ENCODE measurements at places on chromosomes 4 and X.

GRCh38 chr4:106041294-106042002 is 146.2 kb downstream of the NPNT start:
- DNase-seq = no peak

DNA sequence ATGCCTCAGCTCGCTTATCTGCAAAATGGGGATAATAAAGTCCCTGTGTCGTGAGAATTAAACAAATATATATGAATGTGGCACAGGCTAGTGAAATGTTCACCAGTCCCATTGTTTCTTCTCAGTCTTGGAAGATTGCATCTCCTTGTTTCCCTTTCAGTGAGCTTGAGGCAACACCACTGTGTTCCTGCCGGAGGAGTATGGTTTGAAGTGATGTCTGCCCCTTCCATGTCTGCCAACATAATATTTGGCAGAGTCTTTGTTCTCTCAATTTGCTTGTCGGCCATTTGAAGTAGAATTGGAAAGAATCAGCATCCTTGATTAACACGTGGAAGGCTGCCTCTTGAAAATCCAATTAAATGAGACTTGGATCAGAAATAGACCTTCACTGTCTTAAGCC is 1088.5 kb upstream of the INTU start:
- DNase-seq = no peak

GRCh38 chr4:182492423-182492822 is 249.2 kb downstream of the TENM3 start:
- no peak for DNase-seq

GRCh38 chr4:37431417-37431743 is 186.8 kb downstream of the NWD2 start:
- DNase-seq = no peak

DNA sequence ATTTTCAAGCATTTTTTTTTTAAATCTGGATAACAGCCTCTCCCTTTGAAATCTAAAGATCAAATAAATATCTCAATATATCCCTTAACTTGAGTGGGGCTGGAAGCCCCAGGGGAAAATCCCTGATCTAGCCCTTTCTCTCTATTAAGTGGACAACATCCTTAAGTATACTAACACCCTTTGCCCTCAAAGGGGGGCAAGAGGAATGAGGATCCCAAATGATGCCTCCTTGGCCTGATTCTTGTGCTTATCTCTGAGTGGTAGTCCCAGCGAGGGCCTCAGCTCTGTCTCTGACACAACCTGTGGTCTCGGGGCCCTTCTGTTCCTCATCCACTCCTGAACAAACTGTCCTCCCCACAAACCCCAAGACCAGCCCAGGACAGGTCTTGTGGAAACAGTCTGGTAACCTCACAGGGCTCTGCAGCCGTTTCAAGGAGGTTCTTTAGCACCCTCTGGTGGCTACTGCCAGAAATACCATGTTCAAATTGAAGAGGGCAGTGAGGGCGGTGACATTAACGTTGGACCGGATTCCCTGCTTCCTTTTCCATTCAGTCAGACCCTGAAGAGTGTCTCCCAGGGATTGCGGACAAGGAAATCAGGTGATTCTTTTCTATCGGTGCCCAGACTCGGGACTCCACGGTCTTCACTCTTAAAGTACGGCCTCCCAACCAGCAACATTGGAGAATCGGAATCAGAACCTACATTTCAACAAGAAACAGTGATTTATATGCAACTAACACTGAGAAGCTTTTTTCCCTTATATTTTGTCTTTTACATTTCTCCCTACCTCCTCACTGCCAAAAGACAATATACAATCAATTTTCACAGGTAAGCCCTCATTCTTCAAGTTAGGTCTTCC is 13.0 kb downstream of the CXCL13 start:
- peak; percentile 62 for DNase-seq

GRCh38 chrX:77597511-77597910 is 150.3 kb downstream of the FGF16 start:
- DNase-seq = no peak

DNA sequence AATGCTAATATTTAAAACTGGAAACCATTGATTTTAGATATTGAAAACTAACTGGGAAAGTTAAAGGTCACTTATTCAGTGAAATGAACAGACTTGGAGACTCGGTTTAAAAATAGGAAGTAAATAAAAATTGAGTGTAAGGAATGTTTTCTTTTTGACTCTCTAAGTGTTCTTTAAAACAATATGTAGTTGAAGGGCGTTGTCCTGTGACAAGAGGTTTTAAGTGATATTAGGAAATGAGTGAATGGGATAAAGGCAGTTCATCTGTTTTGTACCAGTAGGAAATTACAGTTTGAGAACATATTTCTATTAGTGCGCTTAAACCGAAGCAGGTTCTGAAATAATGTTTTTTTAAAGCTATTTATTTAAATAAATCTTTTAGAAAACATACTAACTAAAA is 77.2 kb downstream of the ARFIP1 start:
- no peak for DNase-seq

DNA sequence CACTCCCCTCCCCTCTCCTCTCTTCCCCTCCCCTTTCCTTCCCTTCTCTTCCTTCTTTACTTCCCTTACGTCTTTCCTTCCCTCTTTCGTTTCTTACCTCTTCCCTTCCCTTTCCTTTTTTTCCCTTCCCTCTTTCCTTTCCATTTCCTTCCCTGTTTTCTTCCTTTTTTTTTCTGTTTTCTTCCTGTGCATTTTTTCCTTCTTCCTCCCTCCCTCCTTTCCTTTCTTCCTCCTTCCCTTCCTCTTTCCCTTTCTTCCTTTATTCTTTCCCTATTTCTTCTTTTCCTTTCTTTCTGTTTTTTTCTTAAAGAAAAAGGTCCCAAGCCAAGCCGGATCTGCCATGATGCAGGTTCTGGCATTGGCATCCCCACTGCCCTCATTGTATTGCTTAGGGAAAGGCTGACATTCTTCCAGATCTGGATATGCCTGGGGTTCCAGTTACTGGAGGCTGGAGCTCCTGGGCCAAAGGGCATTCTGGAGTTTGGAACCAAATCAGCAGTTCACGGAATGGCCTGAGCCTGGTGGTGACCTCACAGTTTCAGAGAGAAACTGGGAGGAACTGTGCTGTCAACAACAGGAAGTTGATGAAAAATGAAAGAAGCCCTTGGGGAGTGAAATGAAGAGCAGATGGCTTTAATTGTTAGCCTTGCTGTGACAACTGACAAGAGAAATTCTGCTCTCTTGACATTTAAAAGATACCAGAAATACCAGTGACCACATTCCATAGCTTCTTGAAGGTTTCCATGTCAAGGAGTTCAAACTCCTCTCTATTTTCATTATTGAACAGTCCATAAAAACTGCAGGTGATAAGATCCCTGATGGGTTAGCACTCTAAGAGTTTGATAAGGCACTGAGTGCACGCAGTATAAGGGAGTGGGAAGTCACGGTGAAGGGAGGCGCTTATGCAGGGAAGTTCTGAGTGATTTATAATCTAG is 622.1 kb downstream of the SPRY1 start:
- no peak for DNase-seq

- no peak for DNase-seq
These were observed 51.4 kb upstream of the SCRG1 start for GRCh38 chr4:173450281-173450680.

DNA sequence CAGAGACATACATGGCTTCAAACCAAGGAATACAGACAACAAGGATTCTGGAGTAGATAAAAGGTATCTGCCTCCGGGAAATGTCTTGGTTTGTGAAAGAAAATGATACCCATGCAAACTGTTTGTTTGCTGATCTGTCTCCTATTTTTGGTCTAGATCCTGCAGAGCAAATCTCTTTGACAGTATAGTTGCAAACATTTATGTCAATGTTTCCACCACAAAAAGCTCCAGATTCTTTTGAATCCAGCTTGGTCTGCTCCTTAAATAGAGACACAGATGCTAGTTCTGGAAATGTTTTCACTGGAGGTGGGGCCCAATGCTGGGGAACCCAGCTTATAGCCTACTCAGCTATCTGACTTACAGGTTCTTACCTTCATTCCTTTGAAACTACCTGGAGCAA is 119.7 kb downstream of the ATG4A start:
- DNase-seq = no peak

DNA sequence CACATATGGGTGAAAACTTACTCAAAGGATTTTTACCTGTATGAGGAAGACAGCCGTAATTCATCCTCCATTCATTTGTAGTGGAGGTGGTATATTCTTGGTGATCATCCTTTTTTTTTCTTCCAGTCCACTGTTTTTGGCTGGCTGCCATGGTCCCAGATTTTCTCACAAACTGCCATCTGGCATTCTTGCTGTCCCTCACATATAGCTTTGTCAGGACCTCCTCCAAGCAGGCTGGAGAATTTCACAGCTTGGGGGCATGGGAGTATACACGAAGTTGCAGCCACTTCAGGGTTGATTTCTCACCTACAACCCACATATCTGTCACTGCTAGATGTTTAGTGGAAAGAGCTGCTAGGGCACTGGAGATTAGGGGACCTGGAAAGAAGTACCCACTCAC is 401.0 kb downstream of the IL1RAPL1 start:
- DNase-seq = no peak

GRCh38 chrX:77668391-77669237 is 117.4 kb downstream of the ATRX start:
- DNase-seq = no peak

DNA sequence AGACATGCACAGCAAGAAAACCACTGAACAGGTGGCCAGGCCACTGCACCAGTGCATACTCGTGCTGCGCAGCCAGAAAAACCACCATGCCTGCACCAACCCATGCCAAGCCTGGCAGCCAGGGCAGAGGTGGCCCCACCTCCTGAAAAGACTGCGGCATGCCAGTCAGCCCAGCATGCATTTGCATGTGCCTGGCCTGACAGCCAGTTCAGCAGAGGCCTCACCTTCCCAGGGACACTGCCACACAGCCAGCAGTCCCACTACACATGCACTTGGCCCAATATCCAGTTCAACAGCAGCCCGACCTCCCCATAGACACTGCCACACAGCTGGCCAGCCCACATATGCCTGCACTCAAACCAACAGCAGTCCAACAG is 43.5 kb upstream of the DDX60 start:
- no peak for DNase-seq

DNA sequence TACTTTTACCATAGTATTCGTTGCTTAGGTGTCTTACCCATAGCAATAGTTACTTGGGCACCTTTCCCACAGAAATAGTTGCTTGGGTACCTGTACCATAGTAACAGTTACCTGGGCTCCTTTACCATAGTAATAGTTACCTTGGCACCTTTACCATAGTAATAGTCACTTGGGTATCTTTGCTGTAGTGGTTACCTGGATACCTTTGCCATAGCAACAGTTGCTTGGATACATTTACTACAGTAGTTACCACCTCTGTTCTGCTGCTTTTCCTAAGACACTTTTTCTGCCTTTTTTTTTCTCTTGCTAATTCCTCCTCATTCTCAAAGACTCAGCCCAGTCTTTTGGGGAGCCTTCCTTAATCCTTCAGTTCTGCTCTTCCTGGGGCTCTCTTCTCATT is 272.8 kb upstream of the PUDP start:
- DNase-seq = no peak

DNA sequence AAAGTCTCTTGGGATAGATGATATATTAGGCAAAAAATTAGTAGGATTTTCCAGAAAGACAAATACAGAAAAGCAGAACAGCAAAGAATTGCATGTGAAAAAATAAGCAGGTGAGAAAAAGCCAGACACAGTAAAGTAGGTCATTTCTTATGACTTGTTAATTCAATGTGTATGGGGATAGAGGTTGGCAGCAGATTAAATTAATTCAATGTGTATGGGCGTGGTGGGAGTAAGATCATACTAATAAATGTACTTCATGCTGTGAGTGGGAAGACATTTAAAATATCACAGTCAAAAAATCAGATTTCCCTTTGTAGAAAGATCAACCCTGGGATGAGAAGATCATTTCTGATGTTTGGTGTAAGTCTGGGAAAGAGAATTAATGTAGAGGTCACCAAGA is 1146.4 kb upstream of the INTU start:
- DNase-seq = no peak

DNA sequence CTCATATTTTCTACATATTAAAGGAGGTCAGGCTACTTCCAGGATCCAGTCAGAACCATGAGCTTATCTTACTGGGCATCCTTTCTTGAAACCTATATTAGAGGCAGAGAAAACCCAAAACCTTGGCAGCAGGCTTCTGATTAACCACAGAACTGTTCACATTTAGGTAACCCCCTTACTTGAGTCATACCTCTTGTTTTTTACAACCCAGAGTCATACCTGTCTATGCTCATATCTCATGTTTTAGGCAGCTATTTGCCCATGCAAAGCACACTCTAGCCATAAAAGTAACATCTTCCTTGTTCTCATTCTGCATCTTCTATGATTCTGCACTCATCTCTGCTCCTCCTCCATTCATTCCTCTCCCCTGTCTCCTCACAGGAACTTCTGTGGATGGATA is 138.0 kb upstream of the SMIM31 start:
- DNase-seq = no peak

GRCh38 chr4:7694324-7694723 is 245.3 kb downstream of the AFAP1 start:
- DNase-seq = no peak

- no peak for DNase-seq
These were observed 359.5 kb downstream of the C4orf33 start for GRCh38 chr4:129455482-129455881.

GRCh38 chr4:162782778-162783525 is 383.7 kb downstream of the NAF1 start:
- DNase-seq = no peak

DNA sequence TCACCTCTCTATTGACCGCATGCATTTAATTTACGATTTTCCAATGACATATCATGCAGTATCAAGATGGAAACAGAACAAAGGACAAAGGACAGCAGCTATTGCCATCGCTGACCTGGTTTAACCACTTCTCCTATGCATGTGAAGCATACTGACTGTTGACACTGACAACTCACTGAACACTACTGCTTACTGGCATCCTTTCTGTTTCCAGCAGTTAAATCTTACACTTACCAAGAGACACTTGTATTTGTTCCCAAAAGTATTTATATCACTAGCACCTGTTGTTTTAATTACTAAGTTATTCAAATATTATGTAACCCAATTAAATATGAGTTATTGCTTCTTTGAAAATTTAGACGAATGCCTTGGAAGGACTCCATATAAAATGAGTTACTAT is 176.7 kb downstream of the PDGFC start:
- DNase-seq = no peak

- DNase-seq = peak; percentile 80
These were observed 17.6 kb upstream of the NAT8L start for GRCh38 chr4:2041239-2042130.

GRCh38 chrX:80751456-80751855 is 58.2 kb downstream of the BRWD3 start:
- no peak for DNase-seq

- DNase-seq = no peak
These were observed 133.5 kb downstream of the FAM47B start for GRCh38 chrX:35076061-35076460.

GRCh38 chrX:21770631-21771321 is 12.9 kb upstream of the SMPX start:
- no peak for DNase-seq

DNA sequence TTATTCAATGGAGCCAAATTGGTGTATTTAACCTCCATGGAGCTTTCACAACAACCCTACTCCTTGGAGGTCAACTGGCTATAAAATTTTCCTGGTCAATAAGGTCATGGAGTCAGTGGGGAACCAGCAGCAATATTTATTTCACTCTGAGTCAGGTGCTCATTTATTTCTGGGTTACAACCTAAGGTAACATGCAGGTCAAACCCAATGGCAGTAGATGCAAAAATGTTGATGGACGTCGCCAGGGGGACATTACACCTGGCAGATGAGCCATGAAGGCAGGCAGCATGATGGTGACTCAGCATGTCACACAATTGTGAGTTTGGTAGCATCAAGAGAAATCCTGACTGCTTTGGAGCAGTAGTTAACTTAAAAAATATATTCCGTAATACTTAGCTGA is 514.1 kb downstream of the IL15 start:
- DNase-seq = no peak

GRCh38 chrX:69221239-69222102 is 56.2 kb upstream of the PJA1 start:
- DNase-seq = no peak
